Stimulated activated CD4-positive, alpha-beta T cell treated with anti-CD3 and anti-CD28 coated beads, Interleukin-15, amount 100 ng/mL, for 48 hours (primary cell): ENCODE measurements at places on chromosomes 16 and 17.

DNA sequence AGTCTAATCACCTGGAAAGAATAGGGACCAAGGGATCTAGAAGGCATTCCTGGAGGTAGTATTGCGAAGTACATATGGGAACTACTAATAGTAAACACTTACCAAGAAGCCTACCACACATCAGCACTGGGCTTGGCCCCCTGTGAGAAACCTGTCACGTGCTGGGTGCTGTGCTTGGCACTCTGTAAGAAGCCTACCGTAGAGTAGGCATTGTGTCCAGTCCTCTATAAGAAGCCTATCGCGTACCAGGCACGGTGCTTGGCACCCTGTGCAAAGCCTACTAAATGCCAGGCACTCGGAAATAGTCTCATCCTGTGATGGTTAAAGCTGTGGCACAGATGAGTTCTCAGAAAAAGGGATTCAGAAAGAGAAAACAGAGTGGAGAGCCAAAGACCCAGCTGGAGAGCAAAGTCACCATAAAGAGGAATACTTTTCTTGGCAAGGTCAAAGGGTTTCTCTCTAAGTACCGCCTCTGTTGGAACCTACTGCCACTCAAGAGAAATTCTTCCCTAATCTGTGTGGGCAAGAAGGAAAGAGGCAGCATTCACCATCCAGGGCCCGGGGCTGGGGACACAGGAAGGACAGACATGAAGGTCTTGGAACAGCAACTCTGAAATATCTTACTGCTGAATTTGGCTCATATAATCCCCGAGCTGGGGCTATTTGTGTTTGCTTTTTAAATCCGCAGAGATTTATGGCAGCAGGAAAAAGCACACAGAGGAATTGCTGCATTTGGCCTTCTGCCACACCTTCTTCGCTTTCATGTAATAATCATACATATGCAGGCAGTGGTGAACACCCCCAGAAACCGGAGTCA lies 81.8 kb downstream of the VAT1L start:
- no peak for DNase-seq

- no peak for DNase-seq
Measured at GRCh38 chr16:53111078-53111791, 56.4 kb downstream of the CHD9 start.

DNA sequence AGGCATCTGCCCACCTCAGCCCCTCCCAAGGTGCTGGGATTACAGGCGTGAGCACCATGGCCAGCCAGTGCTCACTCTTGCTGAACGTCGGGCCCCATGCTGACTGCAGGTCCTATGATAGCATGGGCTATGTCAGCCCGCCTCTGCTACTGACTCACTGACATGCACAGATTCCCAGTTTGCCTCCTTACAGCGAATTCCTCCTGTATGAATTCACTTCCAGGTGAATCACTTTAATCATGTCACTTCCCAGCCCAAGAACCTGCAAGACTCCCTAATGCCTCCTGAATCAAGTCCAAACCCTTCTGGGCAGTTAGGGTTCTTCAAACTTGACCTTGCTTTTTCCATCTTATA lies 16.1 kb upstream of the UBTF start:
- no peak for DNase-seq

DNA sequence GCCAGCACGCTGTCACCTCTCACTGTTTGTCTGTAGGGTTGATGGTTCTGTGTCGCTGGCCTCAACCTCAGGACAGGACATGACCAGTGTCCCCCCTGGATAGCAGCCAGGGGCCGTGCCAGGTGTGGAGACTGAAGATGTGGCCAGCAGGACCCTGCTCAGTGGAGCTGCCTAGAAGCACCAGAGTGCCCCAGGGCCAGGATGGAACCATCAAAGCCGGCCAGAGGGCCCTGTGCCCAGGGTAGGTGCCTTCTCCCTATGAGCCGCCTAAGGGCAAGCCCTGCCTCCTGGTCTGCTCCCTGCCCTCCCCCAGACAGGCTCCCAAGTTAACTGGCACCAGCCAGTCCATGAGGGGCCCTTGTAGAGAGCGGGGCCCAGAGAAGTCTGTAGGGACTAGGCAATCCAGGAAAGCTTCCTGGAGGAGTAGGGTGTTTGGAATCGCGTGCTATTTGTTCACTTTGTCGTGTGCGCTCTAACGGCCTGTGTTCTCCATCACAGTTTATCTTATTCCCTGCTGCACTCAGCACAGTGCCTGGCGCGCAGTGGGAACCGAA lies 546 bp upstream of the NDUFB10 start:
- no peak for DNase-seq

DNA sequence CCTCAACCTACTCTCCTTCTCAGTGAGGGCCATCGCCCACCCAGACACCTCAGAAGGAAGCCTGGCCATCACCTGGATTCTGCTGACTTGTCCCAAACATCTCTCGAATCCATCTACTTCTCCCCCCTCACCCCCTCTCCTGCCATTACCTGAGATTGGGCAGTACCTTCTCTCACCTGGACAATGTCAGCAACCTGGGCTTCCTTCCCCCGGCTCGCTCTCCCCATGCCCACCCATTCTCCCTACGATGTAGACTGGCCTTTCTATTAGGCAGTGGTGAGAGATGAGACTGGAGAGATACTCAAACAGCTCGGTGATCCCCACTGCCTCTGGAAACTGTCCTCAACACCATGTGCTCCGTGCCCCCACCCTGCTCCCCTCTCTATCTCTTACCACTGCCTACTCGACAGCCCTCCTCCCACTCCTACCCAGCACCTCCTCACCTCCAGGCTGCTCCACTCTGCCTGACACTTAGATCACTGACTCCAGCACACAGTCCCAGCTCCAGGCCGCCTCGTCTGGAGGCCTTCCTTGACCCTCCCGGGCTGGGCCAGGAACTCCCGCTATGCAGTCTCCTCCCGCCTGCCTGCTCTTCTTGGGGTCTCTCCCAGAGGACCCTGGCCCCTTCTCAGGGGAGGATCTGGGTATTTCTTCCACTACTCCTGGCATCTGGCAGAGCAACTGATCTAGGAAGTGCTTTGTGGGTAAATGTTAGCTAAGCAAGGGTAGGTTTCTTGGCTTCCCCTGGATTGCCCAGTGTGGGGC lies 235.8 kb upstream of the NLRP1 start:
- DNase-seq = no peak

DNA sequence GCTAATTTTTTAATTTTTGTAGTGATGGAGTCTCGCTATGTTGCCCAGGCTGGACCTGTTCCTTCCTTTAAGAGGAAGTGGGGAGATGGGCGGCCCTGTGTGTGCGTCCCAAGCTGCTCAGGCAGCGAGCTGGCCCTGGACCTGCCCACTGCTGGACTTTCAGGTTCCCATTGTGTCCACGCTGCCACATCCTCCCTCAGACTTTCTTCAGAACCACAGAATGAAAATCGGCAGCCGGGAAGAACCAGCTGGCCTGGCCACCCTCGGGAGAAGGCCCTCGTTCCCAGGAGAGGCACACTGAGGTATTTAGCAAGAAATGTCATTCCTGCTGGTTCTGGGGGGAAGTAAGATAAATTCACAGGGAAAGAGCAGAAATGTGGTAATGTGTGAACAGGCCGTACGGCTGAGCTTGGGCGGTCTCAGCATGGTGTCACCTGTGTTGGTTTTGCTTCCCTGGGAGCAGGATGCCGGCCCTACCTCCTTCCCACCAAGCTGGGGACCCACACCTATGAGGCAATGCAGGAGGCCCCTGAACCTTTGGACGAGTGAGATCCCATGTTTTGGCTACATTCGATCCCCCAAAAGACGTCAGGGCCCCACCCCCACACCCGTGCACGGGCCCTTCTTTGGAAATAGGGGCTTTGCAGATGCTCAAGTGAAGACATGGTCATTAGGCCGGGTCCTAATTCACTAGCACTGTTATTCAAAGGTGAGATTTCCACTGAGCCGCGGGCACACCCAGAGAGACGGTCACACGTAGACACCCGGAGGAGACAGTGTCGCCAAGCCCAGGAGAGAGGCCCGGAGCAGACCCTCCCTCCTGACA lies 35.9 kb upstream of the ZNF469 start:
- DNase-seq = no peak

DNA sequence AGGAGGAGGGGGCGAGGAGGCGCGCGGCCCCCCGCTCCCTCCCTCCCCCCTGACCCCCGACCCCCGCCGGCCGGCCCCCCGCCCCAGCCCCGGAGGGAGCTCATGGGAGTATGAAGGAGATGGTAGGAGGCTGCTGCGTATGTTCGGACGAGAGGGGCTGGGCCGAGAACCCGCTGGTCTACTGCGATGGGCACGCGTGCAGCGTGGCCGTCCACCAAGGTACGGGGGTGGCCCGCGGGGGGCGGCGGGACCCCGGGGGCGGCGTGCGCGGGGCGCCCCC lies 390 bp downstream of the MLLT6 start:
- DNase-seq = no peak

DNA sequence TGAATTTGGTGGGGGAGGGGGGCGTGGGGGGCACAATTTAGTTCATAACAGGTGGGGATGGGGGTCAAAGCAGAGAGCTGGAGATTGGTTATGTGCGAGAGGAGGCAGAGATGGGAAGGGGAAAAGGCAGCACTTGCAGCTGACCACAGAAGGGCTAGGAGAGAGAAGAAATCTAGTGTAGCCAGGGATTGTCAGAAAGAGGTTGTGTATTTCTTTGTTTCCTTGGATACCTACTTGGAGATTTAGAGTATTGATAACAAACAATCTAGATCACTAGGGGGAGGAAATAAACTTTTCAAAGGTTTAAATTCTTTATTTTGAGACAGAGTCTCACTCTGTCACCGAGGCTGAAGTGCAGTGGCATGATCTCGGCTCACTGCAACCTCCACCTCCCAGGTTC lies 47.1 kb upstream of the YPEL2 start:
- DNase-seq = no peak

- DNase-seq = no peak
Measured at GRCh38 chr17:79814974-79815835, 18.3 kb upstream of the CBX8 start.

DNA sequence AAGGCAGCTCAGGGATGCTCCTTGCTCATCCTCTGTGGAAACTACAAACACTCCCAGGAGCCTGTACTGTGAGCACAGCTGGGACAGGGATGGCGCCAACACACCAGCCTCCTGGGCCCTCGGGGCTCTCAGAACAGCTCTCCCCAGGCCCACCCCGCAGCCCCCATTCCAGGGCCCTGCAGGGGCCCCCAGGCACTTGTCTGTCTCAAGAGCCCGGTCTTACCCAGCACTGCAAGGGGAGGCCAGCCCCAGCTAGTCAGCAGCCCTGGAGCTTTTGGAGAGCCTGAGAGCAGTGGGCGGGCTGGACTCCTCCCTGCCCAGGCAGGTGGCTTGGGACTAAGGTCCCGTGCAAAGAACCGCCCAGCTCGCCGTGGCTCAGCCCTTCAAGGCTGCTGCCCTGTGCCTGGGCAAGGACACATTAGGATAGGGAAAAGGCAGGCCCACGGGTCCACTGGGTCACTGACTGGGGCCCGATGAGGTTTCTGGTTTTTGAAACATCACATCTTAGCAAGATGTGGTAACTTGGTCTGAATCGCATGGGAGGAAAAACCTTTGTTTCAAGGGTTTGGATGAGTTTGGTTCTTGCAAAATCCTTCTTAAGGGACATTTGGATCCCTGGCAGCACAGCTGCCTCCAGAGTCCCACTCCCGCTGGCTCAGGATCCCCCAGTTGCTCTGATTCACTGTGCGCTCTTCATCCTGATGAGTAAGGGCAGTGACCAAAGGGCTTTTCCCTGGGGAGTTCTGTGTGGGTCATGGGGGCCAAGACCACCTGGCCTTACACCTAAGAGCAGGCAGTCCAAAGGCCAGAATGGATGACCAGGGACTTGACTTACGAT lies 2.8 kb downstream of the DNASE1L2 start:
- no peak for DNase-seq

- no peak for DNase-seq
Measured at GRCh38 chr16:86446279-86446678, 64.0 kb upstream of the FOXF1 start.

- no peak for DNase-seq
Measured at GRCh38 chr16:28307936-28308335, 15.6 kb downstream of the SBK1 start.

- DNase-seq = no peak
Measured at GRCh38 chr17:60102632-60103096, 23.9 kb upstream of the HEATR6 start.

DNA sequence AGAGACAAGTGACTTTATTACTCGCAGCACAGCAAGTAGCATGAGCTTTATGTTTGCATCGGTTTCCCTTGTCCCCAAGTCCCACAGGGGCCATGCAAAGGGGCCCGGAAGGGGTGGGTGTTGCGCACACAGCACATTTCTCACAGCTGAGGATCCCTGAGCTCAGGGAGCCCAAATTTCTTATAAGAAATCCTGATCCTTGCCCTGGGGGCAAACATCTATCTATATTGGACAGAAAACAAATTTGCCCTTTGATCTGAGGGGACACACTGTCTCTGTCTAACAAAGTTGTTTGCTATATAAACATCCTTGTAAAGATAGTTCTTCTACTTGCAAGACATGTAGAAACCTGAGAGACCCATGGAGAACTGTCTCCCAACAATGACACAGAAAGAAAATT lies 35.7 kb upstream of the MEAK7 start:
- no peak for DNase-seq

DNA sequence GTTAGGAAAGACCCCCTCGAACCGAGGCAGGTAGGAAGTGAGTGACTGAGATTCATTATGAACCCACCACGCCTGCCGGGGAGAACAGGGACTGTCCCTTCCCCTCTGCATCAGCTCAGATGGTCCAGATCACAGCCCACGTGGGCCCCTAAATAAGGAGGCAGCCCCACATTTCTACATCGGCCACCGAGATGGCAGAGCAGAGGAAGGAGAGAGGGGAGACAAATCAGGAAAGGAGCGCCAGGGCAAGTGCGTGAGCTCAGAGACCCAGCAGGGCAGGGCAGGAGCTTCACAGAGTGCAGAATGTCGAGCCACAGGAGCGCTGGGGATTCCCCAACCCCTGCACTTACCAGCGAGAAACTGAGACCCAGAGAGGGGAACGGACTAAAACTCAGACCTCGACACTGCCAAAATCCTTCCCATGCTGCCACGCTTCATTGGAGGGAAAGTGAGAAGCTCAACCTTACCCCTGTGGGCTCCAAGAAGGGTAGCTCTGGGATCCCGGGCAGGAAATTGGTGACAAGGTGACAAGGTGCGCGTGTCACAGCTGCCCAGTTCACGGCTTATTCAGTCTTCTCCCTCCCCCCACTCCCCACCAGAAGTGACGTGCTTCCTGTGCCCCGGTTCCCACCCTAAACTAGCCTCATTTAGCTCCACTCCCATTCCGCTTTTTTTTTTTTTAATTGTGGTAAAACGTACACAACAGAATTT lies at the start of gene ICAM2:
TSS of gene ICAM2 (minus strand) at position 578 of the 711 bp plus-strand sequence. CDS start 13,942 bp downstream, outside the sequence.
- DNase-seq = peak; percentile 81

GRCh38 chr17:50467855-50468303 lies 801 bp downstream of the CHAD start:
- no peak for DNase-seq

DNA sequence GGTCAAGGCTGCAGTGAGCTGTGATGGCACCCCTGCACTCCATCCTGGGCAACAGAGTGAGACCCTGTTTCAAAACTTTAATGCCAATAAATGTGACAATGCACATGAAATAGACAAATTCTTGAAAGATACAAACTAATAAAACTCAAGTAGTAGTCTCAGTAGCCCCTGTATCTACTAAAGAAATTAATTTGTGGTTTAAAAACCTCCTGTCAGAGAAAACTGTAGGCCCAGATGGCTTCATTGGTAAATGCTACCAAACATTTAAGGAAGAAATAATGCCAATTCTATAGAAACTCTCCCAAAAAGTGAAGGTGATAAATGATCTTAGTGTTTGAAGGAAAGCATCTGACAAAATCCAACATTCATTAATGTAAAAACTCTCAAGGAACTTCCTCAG lies 16.8 kb downstream of the AKTIP start:
- no peak for DNase-seq
